Kidney glomerular epithelial cell (primary cell): ENCODE measurements at places on chromosomes 16 and 17.

GRCh38 chr17:54235571-54235970 is 412.8 kb downstream of the KIF2B start:
- DNase-seq: no peak

DNA sequence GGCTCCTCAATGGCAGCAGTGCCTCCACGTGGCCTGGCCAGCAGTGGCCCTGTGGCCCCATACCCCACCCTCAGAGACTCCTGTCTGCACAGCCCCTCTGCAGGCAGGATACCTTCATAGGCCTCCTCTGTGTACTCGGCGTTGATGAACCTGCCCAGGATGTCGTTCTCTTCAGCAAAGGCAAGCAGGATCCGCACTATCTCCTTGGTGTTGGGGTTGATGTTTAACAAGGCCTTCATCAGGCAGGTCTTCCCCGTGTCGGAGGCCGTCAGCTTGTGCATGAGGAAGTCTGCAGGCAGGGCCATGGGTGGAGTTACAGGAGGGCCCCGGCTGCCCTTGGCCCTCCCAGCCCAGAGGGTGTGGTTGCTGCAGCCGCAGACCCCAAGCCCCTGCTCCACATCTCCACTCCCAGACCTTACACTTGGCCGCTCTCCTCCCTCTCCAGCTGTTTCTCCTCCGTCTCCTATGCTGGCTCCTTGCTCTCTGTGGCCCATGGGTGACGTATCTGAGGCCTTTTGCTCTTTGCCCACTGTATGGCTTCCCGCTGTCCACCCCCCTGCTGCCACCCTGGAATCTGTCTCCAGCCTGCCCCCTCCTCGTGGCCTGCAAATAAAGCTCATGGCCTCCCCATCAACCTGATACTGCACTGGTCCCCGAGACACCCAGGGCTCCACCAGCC is 15.1 kb downstream of the TRPV3 start:
- DNase-seq: no peak

- DNase-seq: peak; percentile 13
These were observed at the start of gene STAT5B for GRCh38 chr17:42276359-42276608. Gene STAT5B (minus strand): TSS chr17:42276391. CDS start chr17:42232127, 44,264 bp downstream.

- no peak for DNase-seq
These were observed 40.8 kb downstream of the MRM1 start for GRCh38 chr17:36641877-36642845.

GRCh38 chr16:30637944-30638343 is 12.8 kb upstream of the PRR14 start:
- DNase-seq: peak; percentile 55

DNA sequence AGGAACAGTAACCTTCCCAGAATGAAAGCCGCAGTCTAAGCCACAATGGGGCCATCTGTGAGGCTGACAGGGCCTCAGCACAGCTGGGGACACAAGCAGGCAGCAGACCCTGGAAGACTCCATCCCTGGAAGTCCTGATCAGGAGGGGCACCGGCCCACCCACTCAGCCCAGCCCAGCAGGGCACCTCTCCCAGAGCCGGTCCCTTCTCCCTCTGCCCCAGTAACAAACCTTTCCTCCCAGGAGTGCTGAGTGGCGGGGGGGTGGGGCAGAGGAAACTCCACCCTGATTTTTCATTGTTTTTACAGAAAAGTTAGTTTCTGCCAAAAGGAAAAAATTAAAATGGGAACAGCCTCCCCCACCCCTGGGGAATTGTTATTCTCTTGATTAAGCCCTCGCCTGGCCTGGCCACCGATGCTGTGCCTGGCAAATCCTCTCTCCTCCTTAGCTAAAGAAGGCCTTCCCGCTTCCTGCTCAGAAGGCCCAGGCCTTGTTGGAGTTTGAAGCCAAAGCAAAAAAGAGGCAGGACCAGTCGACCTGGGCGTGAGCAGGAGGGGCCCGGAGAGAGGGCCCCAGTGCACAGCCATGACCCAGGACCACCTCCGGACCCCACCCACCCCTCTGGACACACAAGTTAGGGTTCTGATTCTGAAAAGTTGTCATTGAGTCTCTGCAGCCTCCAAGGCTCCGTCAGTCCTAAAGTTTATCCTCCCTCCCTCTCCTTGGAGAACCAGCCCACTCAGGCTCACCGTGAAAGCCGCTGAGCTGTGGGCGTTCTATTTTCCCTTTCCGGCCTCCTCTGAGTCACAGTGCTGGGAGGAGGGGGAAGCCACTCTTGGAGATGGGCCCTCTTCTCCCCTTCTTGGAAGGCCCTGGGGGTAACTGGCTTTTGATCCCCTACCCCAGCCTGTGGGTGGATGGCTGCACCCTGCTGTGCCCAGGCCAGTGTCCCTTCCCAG is 128.4 kb upstream of the TNRC6C start:
- DNase-seq: peak; percentile 39

DNA sequence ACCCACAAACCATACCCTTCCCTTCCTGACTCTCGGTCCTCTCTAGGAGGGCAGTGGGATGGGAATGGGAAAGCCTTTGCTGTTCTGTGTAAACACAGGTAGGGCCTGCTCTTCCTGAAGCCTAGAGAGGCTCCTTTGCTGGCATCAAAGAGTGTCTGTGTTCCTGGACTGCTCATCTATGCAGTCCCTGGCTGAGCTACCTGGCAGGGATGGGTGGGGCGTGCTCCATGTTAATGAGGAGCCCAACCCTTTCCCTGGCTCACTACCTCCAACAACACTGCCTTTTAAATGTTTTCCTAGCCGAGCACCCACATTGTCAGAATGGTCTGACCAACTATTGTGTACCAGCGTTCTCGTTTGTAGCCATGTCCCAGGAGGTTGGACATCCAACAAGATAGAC is 26.6 kb upstream of the NAGLU start:
- no peak for DNase-seq
